Colonic mucosa (tissue), 4 donors: ENCODE measurements at places on chromosomes 3 and 15. TPM values are rescaled to one million over a fixed set of nuclear protein-coding genes. Genes with fewer than 3 reads are reported as not detected.

DNA sequence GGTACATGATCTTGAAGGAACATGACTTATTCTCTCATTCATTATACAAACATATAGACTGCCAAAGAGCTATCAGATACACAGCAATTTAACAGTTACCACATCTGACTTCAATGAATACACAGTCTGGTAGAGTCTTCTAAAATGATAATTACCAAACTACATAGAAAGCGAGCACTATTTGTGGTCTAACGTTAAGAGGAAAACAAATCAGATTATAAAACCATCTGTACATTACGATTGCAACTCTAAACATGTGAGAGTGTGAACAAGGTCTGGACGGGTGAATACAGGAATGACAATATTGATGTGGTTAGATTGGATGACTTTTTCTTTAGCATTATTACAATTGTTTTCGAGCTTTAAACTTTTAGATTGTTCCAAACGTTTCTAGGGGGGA is 16.3 kb downstream of the CX3CR1 start:
- DNase-seq: no peak

DNA sequence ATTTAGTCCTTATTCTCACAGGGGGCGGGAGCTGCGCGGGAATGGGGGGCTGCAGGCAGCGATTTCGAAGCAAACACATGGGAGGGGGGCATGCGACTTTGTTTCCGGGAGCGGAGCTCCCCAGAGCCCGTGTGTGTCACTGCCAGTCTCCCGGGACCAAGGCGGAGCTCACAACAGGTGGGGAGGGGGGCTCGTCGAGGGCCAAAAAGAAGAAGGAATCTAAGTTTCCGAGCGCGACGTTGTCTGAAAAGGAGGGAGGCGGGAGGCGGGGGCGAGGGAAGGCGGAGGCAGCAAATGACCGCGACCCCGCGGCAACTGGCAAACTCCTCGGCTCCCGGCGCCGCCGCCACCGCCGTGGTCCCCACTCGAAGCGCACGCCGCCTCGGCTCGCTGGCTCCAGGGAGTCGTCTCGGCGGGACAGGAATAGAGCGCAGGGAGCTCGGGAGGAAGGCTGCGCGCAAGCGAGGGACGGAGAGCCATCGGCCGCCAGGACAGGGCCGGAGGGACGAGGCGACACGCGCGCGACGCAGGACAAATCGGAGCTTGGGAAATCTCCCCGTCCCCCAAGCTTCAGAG is 1.4 kb downstream of the FOXP1 start:
- DNase-seq: peak; percentile 60

PHC3 gene
- 36.4 TPM for total RNA-seq

GRCh38 chr3:71047616-71048531 is 535.7 kb downstream of the FOXP1 start:
- no peak for DNase-seq

- no peak for DNase-seq
These were observed 213.6 kb downstream of the RBMS3 start for GRCh38 chr3:29494305-29495036.

DNA sequence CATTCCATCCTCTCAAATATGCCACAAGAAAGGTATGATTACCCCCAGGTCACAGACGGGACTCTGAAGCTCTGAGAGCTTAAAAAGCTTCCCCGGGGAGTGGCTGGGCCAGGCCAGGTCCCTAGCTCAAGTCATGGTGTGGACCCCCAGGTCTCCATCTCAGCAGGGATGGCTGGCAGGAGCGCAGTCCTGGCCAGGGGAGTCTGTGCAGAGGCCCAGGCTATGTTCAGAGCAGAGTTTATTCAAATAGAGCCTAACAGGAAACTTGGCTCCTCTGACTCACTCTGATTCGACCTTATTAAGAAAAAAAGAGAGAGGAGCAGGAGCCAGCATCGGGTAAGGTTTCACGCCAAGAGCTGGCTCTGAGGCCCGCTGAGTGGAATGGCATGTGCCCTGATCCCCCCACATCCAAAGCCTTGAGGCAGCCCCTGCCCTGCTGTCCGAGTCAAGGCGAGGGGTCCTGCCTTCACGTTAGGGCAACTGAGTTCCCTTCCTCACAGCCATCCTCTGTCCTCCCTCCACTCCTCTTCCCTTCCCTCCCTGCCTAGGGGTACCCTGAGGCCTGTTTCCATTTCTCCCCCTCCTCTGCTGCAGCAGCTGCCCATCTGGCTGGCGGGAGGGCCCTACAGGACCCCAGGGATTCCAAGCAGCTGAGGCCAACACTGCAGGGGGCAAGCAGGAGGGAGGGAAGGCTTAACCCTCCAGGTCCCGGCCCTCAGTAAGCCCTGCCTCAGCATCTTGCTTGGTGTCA is 1.9 kb upstream of the LOXL1 start:
- no peak for DNase-seq

DNA sequence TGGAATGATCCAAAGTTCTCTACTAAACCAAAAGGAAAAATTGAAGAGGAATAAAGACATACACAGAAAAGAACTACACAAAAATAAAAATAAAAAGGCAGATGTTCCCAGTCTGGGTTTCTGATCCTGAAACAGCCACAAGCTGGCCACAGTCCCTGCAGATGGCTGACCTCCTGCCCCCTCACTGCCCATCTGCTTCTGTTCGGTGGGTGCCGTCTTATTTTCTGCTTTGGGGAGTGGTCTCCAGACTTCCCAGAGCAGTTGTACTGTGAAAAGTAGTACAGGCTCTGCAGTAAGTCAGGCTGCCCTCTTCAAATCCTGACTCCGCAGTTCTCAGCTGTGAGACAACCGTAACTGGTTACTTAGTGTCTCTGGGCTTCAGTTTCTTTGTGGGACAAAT is 94.5 kb downstream of the ARNT2 start:
- DNase-seq: no peak
